ENCODE measurements at places on chromosomes 11 and 22. TPM values are rescaled to one million over a fixed set of nuclear protein-coding genes. Genes with fewer than 3 reads are reported as not detected.

The CHRDL2 gene
- 0.25 TPM for total RNA-seq

GRCh38 chr11:96303064-96303463 lies 39.9 kb downstream of the MAML2 start:
- H3K27ac ChIP-seq, result no peak overlapping the region
- no peak for DNase-seq
- no peak overlapping the region for H3K4me3 ChIP-seq
- no peaks in the 10 kb centered on the region for H3K36me3 ChIP-seq

GRCh38 chr11:31810779-31811647 lies at the start of gene PAX6:
Gene PAX6 (minus strand): TSS chr11:31811322. CDS start chr11:31806411, 4,911 bp downstream.
- no peaks in the 10 kb centered on the region for H3K36me3 ChIP-seq
- H3K27me3 ChIP-seq, result peaks cover 100% of the 10 kb centered on the region
- H3K27ac ChIP-seq, result no peak within 1 kb of the TSS

GRCh38 chr11:19924716-19925115 lies 212.1 kb downstream of the NAV2 start:
- H3K36me3 ChIP-seq, result no peaks in the 10 kb centered on the region
- no peak overlapping the region for H3K4me3 ChIP-seq
- no peak overlapping the region for H3K27ac ChIP-seq
- peaks cover 8% of the 10 kb centered on the region for H3K4me1 ChIP-seq
- DNase-seq, result no peak
- H3K27me3 ChIP-seq, result no peaks in the 10 kb centered on the region

GRCh38 chr11:128398517-128399250 lies 188.7 kb downstream of the ETS1 start:
- H3K4me1 ChIP-seq, result no peaks in the 10 kb centered on the region
- no peaks in the 10 kb centered on the region for H3K36me3 ChIP-seq
- no peaks in the 10 kb centered on the region for H3K27me3 ChIP-seq
- no peak overlapping the region for H3K4me3 ChIP-seq
- no peak for DNase-seq

- H3K27me3 ChIP-seq, result no peaks in the 10 kb centered on the region
- no peak overlapping the region for H3K4me3 ChIP-seq
- no peak for DNase-seq
- peaks cover 53% of the 10 kb centered on the region for H3K36me3 ChIP-seq
- peaks cover 21% of the 10 kb centered on the region for H3K4me1 ChIP-seq
These were observed 8.1 kb downstream of the RELA start for GRCh38 chr11:65654375-65655349.

The NCAM1 gene
- 5.4 TPM for total RNA-seq

The SERPIND1 gene
- total RNA-seq, result 0.09 TPM

The TOM1 gene
- 23.5 TPM for total RNA-seq

DNA sequence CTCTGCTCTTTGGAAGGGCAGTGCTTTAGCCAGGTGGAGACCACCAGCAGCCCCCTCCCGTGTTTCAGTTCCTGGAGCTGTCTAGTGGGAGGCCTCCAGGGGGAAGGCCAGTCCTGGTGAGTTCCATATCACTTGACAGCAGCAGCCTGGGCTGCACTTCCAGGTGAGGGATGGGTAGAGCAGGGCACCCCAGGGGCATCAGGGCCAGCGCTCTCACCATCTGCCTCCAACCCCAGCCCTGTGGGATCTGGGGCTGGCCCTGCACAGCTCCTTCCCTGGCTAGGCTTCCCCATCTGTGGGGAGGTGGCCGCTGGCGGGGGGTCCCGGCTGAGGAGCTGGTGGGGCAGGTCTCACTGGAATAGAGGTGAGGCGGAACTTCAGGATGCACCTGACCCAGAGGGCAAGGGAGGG lies 60.5 kb downstream of the MORC2 start:
- H3K4me1 ChIP-seq, result no peaks in the 10 kb centered on the region
- no peaks in the 10 kb centered on the region for H3K27me3 ChIP-seq
- DNase-seq, result no peak
- peaks cover 13% of the 10 kb centered on the region for H3K36me3 ChIP-seq
- H3K27ac ChIP-seq, result no peak overlapping the region

The ACRV1 gene
- total RNA-seq, result not detected

GRCh38 chr22:44196731-44197131 lies 16.0 kb downstream of the PARVG start:
- H3K36me3 ChIP-seq, result no peaks in the 10 kb centered on the region
- peaks cover 5% of the 10 kb centered on the region for H3K4me1 ChIP-seq
- H3K27me3 ChIP-seq, result no peaks in the 10 kb centered on the region
- H3K27ac ChIP-seq, result no peak overlapping the region
- no peak overlapping the region for H3K4me3 ChIP-seq

- peaks cover 7% of the 10 kb centered on the region for H3K27me3 ChIP-seq
- H3K36me3 ChIP-seq, result no peaks in the 10 kb centered on the region
- peaks cover 33% of the 10 kb centered on the region for H3K4me1 ChIP-seq
- no peak overlapping the region for H3K27ac ChIP-seq
- no peak for DNase-seq
These were observed 4.1 kb upstream of the UBE2L6 start for GRCh38 chr11:57571606-57572005.

- no peaks in the 10 kb centered on the region for H3K36me3 ChIP-seq
- no peaks in the 10 kb centered on the region for H3K4me1 ChIP-seq
- DNase-seq, result no peak
- no peak overlapping the region for H3K4me3 ChIP-seq
- H3K27me3 ChIP-seq, result no peaks in the 10 kb centered on the region
- H3K27ac ChIP-seq, result no peak overlapping the region
These were observed 17.3 kb upstream of the RAB30 start for GRCh38 chr11:83088965-83089364.

GRCh38 chr11:12459374-12459773 lies 82.0 kb downstream of the PARVA start:
- no peak overlapping the region for H3K4me3 ChIP-seq
- DNase-seq, result no peak
- no peaks in the 10 kb centered on the region for H3K27me3 ChIP-seq
- peaks cover 5% of the 10 kb centered on the region for H3K36me3 ChIP-seq
- H3K4me1 ChIP-seq, result peaks cover 5% of the 10 kb centered on the region

The SAA2 gene
- 4.1 TPM for total RNA-seq

The HEPHL1 gene
- total RNA-seq, result 0.13 TPM

DNA sequence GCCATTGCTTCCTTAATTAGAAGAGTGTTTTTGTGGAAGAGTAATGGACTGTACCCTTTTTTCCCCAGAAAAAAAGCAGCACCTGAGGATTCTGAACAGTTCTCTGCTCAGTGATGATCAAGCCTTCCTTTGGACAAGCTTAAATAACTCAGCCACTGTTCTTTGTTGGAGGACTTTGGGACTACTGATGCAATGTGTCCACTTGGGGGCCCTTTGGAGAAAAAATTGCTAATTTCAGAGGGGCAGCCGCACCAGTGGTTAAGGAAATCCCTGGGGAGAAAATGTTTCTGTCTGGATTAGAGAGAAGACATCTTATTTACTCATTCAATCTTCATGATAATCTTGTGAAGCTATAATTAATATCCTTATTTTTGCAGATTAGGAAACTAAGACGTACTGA lies 5.3 kb upstream of the KMT2A start:
- peaks cover 8% of the 10 kb centered on the region for H3K4me1 ChIP-seq
- H3K4me3 ChIP-seq, result no peak overlapping the region
- DNase-seq, result no peak
- H3K27ac ChIP-seq, result no peak overlapping the region

The TYR gene
- not detected for total RNA-seq

- H3K4me1 ChIP-seq, result peaks cover 9% of the 10 kb centered on the region
- no peak overlapping the region for H3K27ac ChIP-seq
- peaks cover 23% of the 10 kb centered on the region for H3K27me3 ChIP-seq
- H3K36me3 ChIP-seq, result peaks cover 11% of the 10 kb centered on the region
- DNase-seq, result no peak
These were observed 18.1 kb downstream of the IL17REL start for GRCh38 chr22:49994361-49995040.

GRCh38 chr22:44242946-44243724 lies 62.4 kb downstream of the PARVG start:
- H3K4me1 ChIP-seq, result no peaks in the 10 kb centered on the region
- H3K4me3 ChIP-seq, result no peak overlapping the region
- no peak for DNase-seq
- H3K27ac ChIP-seq, result no peak overlapping the region
- no peaks in the 10 kb centered on the region for H3K27me3 ChIP-seq
- H3K36me3 ChIP-seq, result peaks cover 3% of the 10 kb centered on the region

The DBX1 gene
- total RNA-seq, result 0.14 TPM

- H3K4me3 ChIP-seq, result no peak overlapping the region
- DNase-seq, result no peak
- H3K27me3 ChIP-seq, result peaks cover 45% of the 10 kb centered on the region
- H3K27ac ChIP-seq, result no peak overlapping the region
- peaks cover 10% of the 10 kb centered on the region for H3K4me1 ChIP-seq
- H3K36me3 ChIP-seq, result no peaks in the 10 kb centered on the region
These were observed 14.2 kb downstream of the MRGPRG start for GRCh38 chr11:3204141-3205015.

DNA sequence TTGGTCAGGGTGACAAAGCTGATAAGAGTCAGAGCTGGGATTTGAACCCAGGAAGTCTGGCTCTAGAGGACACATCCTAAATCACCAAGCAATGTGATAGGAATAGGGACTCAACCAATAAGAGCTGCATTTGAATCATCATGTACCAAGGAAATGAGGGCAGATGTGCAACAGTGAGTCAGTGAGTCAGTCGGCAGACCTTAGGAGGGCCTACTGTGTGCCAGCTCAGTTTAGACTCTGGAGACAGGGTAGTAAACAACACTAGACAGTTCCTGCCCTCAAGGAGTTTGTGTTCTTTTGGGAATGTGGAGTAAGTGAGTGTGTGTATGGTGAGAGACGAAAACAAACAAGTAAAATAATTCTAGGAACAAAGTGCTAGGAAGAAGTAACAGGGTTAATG lies 11.2 kb downstream of the IL10RA start:
- no peaks in the 10 kb centered on the region for H3K27me3 ChIP-seq
- H3K4me3 ChIP-seq, result no peak overlapping the region
- no peaks in the 10 kb centered on the region for H3K36me3 ChIP-seq
- no peak for DNase-seq
- no peak overlapping the region for H3K27ac ChIP-seq

The MMP26 gene
- not detected for total RNA-seq

DNA sequence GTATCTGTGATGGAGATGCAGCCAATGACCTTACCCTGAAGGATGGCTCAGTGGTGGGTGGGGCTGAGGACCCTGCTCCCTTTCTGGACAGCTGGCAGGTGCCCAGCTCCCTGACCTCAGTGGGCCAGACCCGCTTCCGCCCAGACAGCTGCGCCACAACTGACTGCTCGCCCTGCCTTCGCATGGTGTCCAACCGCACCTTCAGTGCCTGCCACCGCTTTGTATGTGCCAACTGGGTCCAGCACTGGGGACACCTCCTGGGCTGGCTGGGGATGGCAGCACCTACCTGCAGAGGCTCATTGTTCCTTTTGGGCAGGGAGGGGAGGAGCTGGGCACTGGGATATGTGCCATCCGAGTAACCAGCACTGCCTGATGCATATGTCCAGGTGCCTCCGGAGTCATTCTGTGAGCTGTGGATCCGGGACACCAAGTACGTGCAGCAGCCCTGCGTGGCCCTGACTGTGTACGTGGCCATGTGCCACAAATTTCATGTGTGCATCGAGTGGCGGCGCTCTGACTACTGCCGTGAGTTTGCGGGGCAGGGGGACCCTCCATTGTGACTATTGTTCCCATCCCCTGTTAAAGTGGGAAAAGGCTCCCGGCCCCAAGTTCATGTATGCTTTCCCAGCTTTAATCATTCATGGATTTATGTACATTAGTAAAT lies 84.8 kb downstream of the OTOG start:
- no peak for DNase-seq
- no peaks in the 10 kb centered on the region for H3K36me3 ChIP-seq
- no peak overlapping the region for H3K4me3 ChIP-seq
- no peak overlapping the region for H3K27ac ChIP-seq

DNA sequence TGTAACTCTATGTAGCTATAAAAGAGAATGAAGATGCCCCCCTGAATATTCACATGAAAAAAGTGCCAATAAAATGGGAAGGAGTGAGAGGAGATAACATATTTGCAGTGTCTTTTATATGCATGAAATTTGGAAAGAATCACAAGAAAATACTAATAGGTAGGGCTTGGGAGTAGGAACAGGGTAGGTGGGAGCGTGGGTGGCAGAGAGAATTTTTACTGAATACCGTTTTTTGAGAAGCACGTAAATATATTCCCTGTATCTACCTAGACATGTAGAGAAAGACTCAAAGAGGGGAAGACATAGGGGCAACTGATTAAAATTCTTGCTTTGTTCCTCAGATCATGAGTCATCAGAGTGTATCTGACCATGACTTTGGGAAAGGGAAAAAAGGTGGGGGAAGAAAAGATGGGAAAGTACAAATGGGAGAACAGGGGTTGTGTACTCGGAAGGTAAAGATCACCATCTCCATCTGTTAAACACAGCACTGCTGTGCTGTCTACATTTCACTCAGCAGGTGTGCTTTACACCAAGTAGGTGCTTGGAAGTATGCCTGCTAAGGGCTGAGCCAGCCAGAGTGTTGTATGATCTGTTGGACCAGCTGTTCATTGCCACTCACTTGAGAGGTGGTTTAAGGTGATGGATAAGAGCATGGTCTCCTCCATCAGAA lies 16.0 kb downstream of the PRR5L start:
- H3K27ac ChIP-seq, result no peak overlapping the region
- H3K36me3 ChIP-seq, result no peaks in the 10 kb centered on the region

The CRYBB2 gene
- not detected for total RNA-seq

DNA sequence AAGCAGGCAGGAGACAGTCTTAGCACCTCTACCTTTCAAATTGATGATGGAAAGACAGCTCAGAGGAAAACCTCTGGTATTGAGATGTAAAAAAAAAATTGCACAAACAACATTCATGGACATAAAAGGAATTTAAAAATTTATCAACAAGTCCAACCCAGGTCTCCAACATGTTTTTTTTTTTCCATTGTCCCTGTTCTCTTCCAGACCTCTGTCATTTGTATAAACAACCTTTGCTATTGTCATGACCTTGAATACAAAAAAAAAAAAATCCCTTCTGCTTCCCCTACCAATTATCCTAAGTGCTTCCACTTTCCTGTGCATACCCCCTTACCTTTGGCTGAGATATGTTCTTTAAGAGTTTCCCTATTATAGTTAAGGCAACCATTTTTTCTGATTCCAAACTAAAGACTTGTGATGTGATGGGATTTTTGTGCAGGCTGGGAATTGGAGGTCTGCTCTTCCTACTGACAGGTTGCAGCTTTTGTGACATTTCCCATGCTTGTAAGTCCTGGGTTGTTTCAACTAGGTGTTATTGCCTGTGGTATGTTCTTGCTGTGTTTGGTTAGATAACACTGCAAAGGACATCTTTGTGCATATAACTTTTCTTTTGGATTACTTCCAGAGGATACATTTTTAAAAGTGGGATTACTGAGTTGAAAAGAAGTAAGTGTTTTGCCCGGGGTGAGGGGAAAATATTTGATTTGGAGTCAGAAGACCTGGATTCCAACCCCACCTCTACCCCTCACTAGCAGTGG lies 67.1 kb downstream of the KIAA1671 start:
- no peak for DNase-seq
- H3K4me1 ChIP-seq, result peaks cover 22% of the 10 kb centered on the region
- no peak overlapping the region for H3K27ac ChIP-seq
- H3K27me3 ChIP-seq, result no peaks in the 10 kb centered on the region
- H3K4me3 ChIP-seq, result no peak overlapping the region

GRCh38 chr22:25219948-25220442 lies 556 bp downstream of the CRYBB2 start:
- H3K27me3 ChIP-seq, result peaks cover 10% of the 10 kb centered on the region
- no peaks in the 10 kb centered on the region for H3K36me3 ChIP-seq
- DNase-seq, result no peak
- no peak overlapping the region for H3K4me3 ChIP-seq
- no peak overlapping the region for H3K27ac ChIP-seq

GRCh38 chr11:2580571-2581001 lies 119.2 kb downstream of the KCNQ1OT1 start:
- DNase-seq, result peak; percentile 6
- no peak overlapping the region for H3K27ac ChIP-seq
- H3K4me1 ChIP-seq, result no peaks in the 10 kb centered on the region
- peaks cover 57% of the 10 kb centered on the region for H3K27me3 ChIP-seq

- DNase-seq, result no peak
- H3K36me3 ChIP-seq, result no peaks in the 10 kb centered on the region
- peaks cover 14% of the 10 kb centered on the region for H3K4me1 ChIP-seq
These were observed 63.4 kb downstream of the ST3GAL4 start for GRCh38 chr11:126418887-126419286.
